COLO829 (cell line): ENCODE measurements at places on chromosomes 7 and 10.

GRCh38 chr7:106059556-106059955 lies 52.6 kb downstream of the SYPL1 start:
- DNase-seq = no peak

DNA sequence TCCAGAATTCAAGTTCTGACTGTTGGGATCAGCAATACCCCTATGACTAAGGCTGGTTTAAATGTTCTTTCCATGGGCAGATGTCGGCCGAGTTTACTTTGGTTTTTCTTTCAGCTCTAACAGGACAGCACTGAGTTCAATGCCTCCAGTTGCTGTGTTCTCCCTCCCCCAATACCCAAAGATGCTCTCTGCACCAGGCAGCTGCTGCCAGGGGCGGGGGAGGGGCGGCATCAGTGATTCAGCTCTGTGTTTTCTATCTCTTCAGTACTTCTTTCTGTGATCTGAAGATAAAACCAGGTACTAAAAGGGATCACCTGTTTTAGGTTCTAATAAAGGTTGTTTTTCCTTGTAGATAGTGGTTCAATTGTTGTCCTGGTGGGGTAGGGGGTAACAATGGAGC lies 576.7 kb upstream of the POT1 start:
- no peak for DNase-seq

DNA sequence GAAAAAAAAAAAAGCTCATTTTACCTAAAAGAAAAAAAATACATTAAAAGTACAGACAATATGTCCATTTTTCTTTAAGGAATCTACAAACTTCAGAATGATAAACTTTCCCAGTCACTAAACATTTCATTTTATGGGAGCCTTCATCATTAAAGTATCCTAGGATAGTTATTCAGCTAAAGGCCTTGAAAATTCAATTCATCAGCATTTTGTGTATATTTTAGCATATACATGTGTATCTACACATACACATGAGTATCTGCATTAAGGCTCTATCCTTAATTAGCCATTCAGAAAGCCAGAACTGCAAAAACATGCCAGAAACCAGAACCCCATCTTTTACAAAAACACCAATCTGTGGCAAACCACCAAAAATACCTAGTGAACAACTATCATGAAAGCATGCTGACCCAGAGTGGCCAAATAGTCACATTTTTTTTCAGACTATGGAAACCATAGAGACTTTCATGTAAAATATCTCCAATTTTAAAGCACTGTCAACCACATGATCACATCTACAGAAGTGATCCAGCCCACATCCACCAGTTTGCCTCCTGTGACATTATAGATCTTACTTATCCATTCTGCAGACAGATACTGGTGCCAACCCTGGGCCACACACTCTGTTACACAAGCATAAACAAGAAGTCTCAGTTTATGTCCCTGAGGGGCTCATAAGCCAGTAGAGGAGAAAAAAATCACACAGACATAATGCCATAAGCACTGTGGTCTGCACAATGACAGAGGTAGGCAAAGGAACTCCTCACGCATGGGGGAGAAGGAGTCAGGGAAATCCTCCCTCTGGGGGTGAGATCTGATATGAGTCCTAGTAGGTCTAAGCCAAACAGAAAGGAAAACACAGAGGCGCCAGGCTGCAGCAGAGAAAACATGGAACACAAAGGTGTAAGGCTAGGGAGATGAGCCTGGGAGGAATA lies 79.2 kb downstream of the SRPK2 start:
- DNase-seq = no peak

- no peak for DNase-seq
These were observed 21.5 kb downstream of the ARL5B start for GRCh38 chr10:18680754-18681153.

DNA sequence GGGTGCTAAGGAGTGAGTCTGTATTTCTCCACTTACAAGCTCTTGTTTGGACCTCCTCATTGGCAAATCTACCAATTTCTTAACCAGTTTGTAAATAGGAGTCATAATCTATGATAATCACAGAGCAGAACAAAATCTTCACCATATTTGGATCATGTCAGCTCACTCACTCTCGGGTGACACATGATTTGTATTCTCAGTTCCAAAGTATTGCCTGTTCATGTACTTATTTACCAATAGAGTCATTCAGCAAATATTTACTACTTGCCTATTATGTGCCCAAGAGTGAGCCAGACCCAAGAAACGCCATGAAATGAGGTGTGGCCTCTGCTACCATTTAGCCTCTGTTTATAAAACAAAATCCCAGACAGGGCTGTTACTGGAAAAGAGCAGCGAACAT lies 114.8 kb downstream of the TSPAN12 start:
- no peak for DNase-seq

- no peak for DNase-seq
These were observed 82.8 kb upstream of the ZNF32 start for GRCh38 chr10:43731486-43731885.

DNA sequence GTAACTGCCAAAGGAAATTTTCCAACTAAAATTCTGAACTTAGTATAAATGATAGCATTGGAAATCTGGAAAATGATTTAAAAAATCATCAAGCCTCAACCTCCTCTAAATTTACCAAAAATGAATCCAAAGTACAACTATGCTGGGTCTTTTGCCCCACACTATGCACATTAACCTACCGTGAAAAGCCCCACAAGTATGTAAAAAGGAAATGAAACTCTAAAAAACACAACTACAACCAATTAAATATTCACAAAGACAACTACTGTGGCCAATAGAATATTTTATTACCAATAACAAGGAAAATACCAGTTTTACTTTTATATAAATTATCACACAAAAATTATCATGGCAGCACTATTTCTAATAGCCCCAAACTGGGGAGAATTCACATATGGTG lies 19.3 kb downstream of the EIF3A start:
- no peak for DNase-seq

GRCh38 chr10:10938676-10939075 lies 79.0 kb upstream of the CELF2 start:
- DNase-seq = no peak

GRCh38 chr7:151518105-151518946 lies 1.4 kb downstream of the RHEB start:
- DNase-seq = no peak

GRCh38 chr10:93566435-93567276 lies at the start of gene FFAR4:
Gene FFAR4 (plus strand): TSS chr10:93566665. CDS start chr10:93566721, 56 bp downstream.
- DNase-seq = no peak

GRCh38 chr10:87767253-87767652 lies 50.8 kb downstream of the ATAD1 start:
- DNase-seq = no peak

- DNase-seq = no peak
These were observed 106.3 kb upstream of the SVIL start for GRCh38 chr10:29740981-29741545.

GRCh38 chr10:105950410-105950809 lies 1214.1 kb downstream of the SORCS1 start:
- DNase-seq = peak; percentile 31

- no peak for DNase-seq
These were observed 687.3 kb downstream of the MAGI2 start for GRCh38 chr7:78765943-78766729.

DNA sequence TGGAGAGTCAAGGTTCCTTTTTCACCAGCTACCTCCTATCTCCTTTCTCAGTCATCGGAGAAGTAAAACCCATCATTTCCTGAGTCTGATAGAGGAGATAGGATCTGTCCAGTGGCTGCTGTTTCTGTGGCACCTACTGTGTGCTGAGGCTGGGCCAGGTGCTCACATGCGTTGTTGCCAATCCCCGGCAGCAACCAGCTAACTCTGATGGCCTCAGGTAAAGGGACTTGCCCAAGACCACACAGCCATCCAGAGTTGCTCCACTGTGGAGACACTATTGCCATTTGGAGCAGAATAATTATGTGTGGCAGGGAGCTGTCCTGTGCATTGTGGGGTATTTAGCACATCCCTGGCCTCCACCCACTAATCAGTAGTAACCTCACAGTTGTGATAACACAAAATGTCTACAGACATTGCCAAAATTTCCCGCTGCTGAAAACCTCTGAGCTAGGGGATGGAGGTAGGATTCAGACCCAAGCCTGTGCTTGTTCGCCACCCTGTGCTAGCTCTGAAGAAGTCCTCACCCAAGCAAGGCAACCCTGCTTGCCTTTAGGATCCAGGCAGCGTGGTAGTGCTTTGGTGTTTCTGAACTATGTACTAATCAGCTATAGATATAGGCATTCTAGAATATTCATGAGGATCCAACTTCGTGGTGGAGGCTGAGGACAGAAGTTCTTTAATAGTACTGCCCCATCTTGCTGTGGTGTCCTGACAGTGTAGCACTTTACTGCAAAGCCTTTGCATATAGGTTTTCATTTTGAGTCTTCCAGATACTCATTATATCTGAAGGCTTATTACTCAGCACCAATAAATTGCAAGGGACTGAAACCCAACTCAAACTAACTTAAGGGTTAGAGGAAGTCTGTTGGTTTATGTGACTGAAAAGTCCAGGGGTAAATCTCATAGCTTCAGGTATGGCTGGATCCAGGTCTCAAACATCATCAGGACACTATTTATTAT lies 164.6 kb downstream of the GRK5 start:
- no peak for DNase-seq

- DNase-seq = no peak
These were observed 132.3 kb upstream of the BMPER start for GRCh38 chr7:33773053-33773452.

GRCh38 chr7:25853314-25853713 lies 298.7 kb upstream of the NFE2L3 start:
- no peak for DNase-seq

- no peak for DNase-seq
These were observed 38.0 kb downstream of the LIMK1 start for GRCh38 chr7:74121401-74122249.

GRCh38 chr7:139016931-139017511 lies 18.8 kb downstream of the ZC3HAV1L start:
- peak; percentile 97 for DNase-seq

GRCh38 chr7:116617878-116618277 lies 54.1 kb upstream of the MET start:
- DNase-seq = no peak

DNA sequence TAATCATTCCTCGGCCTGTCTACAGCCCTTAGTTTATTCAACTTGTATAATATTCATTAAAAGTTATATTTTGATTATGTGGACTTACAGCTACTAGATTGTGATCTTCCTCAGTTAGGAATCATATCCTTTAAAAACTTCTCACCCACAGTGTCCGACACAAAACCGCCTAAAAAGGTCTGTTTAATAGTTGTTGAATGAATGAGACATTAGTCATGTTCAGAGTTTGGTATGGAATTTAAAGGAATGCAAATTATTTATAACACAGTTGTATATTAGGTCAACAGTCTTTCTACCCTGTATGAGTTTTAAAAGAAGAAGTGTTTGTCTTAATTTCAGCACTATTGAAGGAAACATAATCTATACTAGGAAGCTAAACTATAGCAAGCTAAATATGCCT lies 390.0 kb downstream of the ARL4A start:
- DNase-seq = peak; percentile 16

DNA sequence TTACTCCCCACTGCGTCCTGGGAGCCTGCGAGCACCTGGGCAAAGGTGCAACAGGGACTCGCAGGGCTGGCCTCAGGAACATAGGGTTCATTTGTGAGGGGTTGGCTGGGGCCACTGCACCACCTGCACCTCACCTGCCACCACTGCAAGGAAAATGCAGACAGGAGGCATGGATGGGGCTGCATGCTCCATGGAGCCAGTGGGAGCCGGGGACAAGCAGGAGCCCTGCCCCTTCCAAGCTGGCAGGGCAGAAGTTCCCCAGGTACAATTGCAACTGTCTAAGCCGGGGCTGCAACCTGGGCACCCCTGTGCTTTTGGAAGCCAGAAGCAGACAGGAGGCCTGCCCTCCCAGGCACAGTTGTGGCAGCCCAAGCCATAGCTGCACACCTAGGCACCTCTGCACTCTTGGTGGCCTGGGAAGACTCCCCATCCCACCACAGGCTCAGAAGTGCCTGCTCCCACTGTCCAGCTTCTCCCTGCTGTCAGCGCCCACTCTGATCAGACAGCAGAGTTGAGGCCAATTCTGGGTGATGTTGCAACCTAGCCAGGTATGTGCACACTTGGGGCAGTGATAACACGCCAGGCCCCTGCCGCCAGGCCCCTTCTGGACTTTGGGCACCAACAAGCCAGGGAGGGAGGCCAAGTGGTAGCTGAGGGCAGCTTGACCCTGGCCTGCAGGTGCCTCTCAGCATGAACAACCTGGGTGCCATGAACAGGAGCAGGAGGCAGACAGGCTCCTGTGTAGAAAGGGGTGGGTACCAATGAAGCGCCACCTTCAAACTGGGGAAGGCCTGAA lies 58.2 kb downstream of the TMEM106B start:
- DNase-seq = no peak
